Motor neuron (in vitro differentiated cells): ENCODE measurements at places on chromosomes 4 and X. TPM values are rescaled to one million over a fixed set of nuclear protein-coding genes. Genes with fewer than 3 reads are reported as not detected.

DNA sequence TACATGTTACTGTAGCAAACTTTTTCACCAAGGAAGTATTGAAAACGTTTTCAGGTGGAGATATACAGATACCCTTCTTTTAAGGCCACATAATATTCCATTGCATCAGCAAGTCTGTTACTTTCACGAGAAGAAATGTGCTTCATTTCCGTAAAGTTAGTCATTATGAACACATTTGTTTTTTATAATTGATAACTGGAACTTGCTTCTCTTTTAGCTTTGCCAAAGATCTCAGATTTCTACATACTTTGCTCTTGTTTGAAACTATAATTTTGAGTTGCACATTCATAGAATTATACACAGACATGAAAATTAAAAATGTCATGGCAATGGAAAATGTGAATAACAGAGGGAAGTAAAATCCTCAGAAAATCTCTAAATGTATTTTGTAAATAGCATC lies 128.7 kb upstream of the GIMD1 start:
- no peak for ATAC-seq

- no peak for ATAC-seq
These were observed 180.2 kb upstream of the TET2 start for GRCh38 chr4:104966349-104967033.

DNA sequence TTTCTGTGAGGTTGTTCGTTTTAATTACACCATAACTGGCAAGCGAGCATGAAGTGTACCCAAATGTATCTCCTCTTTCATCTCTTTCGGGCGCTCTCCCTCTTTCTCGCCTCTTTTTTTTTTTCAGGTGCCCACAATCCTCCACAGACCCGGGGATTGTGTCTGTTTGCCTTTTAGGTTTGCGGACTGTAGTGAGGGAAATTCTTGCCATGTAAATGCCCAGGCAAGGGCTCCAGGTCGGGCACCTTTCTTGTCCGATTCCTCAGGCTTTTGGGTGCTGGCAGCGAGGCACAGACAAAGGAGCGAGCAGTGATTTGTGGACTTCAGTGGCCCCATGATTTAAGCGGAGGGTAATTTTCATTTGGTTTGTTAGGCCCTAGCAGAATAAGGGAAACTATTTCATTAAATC lies 1.1 kb upstream of the PHOX2B start:
- no peak for ATAC-seq

DNA sequence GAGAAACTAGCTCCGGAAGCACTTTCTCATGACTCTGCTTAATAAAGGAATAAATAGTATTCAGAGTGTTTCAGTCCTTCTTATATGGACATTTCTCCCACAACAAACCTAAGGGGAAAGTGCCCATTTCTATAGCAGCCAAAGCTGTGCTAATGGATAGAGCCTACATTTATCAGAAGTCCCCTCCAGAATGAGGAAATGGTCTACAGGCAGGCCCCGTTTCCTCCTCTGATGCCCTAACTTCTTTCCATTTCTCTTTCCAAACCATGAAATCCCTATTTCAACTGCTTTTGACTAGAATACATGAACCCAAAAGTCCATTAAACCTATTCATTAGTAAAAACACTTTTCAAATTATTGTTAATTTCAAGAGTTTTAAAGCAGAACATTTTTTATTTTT lies 4.5 kb downstream of the ACSL1 start:
- ATAC-seq, result no peak

DNA sequence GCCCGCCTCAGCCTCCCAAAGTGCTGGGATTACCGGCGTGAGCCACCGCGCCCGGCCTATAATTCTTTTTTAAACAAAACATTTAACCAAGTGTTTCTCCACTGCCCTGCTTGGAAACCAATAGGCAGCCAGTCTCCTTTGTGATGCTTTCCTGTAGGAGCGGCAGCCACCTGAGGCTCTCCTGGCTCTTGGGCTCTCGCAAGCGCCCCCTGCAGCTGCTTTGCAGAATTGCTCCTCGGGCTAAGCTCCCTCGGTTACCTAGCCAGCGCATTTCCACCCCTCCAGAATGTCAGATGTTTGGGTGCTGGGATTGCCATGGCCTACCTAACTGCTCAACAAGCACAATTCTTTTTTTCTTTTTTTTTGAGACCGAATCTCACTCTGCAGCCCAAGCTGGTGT lies 7.7 kb downstream of the S100P start:
- ATAC-seq, result no peak

GRCh38 chr4:54109241-54110018 lies 9.5 kb downstream of the GSX2 start:
- no peak for ATAC-seq

DNA sequence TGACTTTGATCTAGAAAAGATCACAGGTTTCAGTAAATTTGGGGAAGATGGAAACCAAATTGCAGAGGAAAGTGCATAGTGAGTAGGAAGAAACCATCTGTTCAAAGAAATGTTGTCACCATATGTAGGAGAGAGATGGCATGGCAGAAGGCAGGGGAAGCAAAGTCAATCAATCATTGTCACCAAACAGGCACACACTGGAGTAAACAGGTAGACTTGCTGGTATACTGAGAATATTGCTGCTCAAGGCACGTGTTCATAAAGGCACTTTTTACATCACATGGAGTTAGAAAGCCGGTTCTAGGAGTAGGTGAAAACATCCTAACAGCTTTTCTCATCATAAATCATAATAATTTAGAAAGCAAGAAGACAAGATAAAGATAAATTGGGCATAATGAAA lies 550.5 kb upstream of the FAT1 start:
- no peak for ATAC-seq

DNA sequence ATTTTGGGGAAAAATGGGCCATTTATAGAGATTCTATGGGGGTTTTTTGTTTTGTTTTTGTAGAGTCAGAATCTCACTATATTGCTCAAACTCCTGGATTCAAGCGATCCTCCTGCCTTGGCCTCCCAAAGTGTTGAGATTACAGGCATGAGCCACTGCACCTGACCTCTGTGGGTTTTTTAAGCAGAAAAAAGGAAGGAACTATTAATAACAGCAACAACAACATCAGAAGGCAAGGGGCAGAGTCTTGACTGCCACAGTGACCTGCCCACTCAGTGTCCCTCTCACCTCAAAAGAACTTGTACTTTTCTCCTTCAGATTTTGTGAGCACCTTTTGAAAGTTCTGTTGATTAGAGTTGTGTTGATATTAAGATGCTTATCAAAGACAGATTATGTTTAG lies 48.1 kb downstream of the FNIP2 start:
- no peak for ATAC-seq

GRCh38 chrX:9662148-9662547 lies 103.5 kb downstream of the GPR143 start:
- no peak for ATAC-seq

- no peak for ATAC-seq
These were observed 82.5 kb upstream of the AFF2 start for GRCh38 chrX:148417934-148418333.

- ATAC-seq, result no peak
These were observed 101.0 kb downstream of the PAPSS1 start for GRCh38 chr4:107619066-107619465.

DNA sequence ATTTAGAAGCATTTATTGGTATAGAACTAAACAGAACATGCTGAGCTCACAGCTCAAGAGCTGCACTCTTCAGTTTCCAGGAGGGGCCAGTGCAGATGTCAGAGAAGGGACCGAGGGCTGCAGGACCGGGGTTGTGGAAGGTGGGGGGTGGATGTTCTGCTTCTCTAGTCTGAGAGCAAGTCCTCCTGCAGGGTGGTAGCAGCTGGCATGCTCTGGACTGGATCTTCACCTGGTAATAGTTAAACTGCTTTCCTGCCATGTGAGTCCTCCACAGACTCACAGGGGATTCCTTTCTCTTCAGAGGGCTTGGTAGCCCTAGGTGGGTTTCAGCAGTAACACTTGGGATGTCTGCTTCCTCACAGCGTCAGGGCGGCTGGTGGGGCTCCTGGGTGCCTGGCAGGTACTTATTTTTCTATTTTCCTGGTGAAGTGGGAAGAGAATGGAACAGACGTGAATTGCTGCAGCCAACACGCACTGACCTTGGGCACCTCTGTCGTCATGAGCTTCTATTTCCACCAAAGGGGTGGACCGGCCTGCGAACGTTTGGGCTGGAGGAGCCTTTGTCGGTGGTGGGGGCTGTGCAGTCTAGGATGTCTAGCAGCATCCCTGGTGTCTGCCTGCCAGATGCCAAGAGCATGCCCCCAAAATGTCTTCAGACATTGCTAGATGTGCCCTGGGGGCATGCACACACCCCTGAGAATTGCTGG lies 2.5 kb downstream of the MAEA start:
- no peak for ATAC-seq

GRCh38 chr4:94351319-94351718 lies 8.7 kb upstream of the HPGDS start:
- ATAC-seq, result no peak

DNA sequence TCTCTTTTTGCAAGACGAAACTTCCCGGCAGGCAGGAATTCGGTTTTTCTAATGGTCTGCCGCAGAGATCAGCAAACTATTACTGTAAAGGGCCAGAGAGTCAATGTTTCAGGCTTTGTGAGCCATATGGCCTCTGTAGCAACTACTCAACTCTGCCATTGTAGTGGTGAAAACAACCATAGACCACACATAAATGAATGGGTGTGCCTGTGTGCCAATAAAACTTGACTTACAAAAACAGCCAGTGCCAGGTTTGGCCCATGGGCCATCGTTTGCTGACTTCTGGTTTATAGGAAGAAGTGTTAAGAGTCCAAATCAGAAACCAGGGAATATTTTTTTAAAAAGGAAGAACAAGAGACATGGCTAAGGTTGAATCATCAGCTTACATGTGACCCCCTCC lies 163.0 kb downstream of the SH3KBP1 start:
- ATAC-seq, result no peak

- no peak for ATAC-seq
These were observed 904.6 kb downstream of the CCSER1 start for GRCh38 chr4:91031761-91032160.

DNA sequence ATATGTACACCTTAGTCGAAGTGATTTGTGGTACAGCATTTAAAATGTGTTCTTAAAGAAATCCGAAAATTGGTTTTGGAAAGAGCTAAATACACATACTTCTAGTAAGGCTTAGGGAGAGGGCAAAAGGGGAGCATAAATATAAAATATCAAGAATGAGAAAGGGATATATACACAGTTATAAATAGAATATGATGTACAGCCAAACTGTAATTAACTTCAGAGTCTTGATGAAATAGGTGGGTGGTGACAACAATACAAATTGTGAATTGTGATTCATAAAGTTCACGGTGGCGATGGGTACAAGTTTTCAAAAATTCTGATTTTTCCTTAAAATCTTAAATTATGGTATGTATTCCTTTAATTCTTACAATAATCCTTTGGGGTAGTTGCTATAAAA lies 62.2 kb downstream of the KDM6A start:
- no peak for ATAC-seq

GRCh38 chr4:89640620-89641366 lies 196.2 kb downstream of the SNCA start:
- peak; percentile 67 for ATAC-seq

- ATAC-seq, result no peak
These were observed 3.5 kb downstream of the ASMTL start for GRCh38 chrX:1449036-1449822.

GRCh38 chrX:13646154-13646549 lies 6.8 kb upstream of the TCEANC start:
- peak; percentile 51 for ATAC-seq

- ATAC-seq, result no peak
These were observed at the start of gene ZFP42 for GRCh38 chr4:187995322-187996207. Gene ZFP42, plus strand, starts transcription at chr4:187995771. Its CDS starts 7,037 bp downstream, at chr4:188002808.

GRCh38 chr4:168386002-168386401 lies 67.5 kb upstream of the DDX60 start:
- no peak for ATAC-seq

GRCh38 chrX:77444075-77444474 lies 3.1 kb upstream of the FGF16 start:
- no peak for ATAC-seq

- ATAC-seq, result no peak
These were observed 64.1 kb upstream of the MAMLD1 start for GRCh38 chrX:150298841-150299551.

DNA sequence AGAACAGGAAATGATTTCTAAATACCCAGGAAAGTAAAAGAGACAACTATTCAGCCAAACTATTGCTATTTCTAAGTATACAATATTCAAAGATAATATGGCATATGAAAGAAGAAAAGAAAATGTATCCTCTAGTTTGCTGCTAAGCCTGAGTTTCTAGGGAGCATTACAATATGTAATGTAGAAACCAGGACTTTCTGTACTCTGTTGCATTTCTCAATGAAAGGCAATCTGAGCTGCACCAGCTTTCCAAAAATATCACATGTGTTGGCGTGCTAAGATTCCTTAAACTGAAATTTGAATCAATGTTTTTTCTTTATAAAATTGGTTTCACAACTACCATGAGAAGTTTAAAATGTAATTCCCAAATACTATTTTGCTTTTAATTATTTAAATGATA lies 129.6 kb downstream of the ANK2 start:
- no peak for ATAC-seq

DNA sequence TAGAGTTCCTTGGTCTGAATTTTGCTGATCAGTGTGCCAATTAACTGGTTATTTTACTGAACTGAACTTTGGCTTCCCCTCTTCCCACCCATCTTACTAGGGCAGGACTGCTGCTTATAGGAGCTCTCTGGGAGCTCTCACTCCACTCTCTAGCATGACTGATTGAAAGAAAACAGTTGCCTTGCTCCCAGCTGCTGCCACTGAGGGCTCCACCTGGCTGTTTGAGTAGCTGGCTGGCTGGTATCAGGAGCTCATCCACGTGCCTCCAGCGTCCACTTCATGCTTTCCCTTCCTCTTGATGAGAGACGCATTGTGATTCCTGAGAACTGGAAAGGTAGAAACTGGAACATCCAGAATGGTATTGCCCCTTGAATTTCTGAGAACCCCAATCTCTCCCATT lies 73.0 kb upstream of the KLHL13 start:
- ATAC-seq, result peak; percentile 15

The CTAG2 gene
- not detected in 2 replicates for total RNA-seq

The SOX3 gene
- 17.3 and 20.2 TPM in 2 replicates for total RNA-seq

The BEX5 gene
- 22.6 and 30.0 TPM in 2 replicates for total RNA-seq

The VSIG4 gene
- not detected in 2 replicates for total RNA-seq

The TBX22 gene
- not detected in 2 replicates for total RNA-seq

The SPANXA1 gene
- not detected in 2 replicates for total RNA-seq

The TBC1D14 gene
- 61.7 and 63.5 TPM in 2 replicates for total RNA-seq

The OTUD6A gene
- total RNA-seq, result not detected in 2 replicates
